ENCODE measurements at places on chromosomes 7 and 10.
A peak's percentile ranks its signal among the peaks of the same experiment; 100 is the strongest.

- DNase-seq: no peak
These were observed 63.3 kb upstream of the PAPSS2 start for GRCh38 chr10:87596351-87596750.

DNA sequence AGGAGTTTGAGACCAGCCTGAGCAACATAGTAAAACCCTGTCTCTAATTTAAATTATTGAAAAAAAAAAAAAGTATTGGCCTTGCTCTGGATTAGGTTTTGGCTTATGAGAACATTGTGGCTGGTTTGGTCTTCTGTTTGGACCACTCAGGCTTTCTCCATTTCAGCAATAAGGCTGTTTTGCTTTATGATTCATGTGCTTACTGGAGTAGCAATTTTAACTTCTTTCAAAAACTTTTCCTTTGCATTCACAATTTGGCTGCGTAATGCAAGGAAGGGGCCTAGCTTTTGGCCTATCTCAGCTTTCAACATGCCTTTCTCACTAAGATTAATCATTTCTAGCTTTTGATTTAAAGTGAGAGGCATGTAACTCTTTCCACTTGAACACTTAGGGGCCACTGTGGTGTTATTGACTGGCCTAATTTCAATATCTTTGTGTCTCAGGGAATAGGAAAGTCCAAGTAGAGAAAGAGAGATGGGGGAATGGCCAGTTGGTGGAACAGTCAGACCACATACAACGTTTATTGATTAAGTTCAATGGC lies 38.0 kb upstream of the SRPK2 start:
- no peak for DNase-seq

DNA sequence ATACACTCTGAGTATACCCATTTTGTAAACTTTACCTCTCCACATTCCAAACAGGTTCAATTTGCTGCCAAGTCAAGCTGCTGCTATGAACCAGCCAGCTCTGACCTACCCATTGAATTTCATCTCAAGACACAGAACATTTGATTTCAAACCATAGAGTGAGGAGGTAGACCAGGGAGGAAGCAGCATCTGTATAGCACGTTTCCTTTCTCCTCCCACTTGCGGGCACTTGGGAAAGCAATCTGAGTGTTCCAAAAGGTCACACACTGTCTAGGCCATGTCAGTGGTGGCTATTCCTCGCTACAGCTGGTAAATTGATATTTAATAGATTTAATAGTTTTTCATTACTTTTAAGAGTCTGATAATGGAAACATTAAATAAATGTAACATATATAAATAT lies 147.8 kb upstream of the EEPD1 start:
- no peak for DNase-seq

- DNase-seq: no peak
These were observed 147.0 kb downstream of the CDH23 start for GRCh38 chr10:71543608-71544170.

DNA sequence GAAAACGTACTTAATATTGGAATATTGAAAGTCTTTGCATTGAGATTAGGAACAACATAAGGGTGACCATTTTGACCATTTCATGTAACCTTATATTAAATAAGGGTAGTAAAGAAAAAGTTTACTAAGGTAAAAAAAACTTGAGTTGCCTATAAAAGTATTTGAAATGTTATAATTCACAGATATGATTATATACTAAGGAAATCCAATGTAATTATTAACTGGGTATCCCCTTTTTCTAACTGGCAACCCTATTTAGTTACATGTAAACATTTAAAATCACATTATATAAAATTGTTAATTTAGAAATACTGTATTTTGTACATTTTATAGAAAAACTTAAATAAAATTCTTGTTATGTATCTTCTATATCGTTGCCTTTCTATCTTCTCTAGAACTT lies 64.2 kb downstream of the TRIM24 start:
- no peak for DNase-seq

DNA sequence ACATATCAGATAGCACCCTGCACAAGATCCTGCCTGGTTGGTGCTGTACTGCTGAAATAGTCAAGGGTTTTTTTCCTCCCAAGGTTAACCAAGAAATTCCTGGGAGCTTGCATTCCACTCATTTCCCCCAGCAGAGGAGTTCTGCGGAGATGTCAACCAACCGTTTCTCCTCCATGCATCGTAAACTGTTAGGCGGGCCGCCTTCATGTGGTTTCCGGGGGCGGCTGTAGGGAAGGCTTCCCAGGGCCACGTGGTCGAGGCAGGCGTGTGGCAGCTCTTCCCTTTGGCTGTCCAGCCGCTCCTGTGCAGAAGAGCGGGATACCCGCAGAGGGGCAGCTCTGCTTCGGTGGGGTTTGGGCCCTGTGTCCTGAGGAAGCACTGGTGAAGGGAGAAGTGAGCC lies 113.7 kb downstream of the RGS10 start:
- DNase-seq: peak; percentile 86

GRCh38 chr10:110069502-110069982 lies 61.8 kb downstream of the ADD3 start:
- peak; percentile 22 for DNase-seq
